ENCODE measurements at places on chromosomes 11 and 22.
A peak's percentile ranks its signal among the peaks of the same experiment; 100 is the strongest.

DNA sequence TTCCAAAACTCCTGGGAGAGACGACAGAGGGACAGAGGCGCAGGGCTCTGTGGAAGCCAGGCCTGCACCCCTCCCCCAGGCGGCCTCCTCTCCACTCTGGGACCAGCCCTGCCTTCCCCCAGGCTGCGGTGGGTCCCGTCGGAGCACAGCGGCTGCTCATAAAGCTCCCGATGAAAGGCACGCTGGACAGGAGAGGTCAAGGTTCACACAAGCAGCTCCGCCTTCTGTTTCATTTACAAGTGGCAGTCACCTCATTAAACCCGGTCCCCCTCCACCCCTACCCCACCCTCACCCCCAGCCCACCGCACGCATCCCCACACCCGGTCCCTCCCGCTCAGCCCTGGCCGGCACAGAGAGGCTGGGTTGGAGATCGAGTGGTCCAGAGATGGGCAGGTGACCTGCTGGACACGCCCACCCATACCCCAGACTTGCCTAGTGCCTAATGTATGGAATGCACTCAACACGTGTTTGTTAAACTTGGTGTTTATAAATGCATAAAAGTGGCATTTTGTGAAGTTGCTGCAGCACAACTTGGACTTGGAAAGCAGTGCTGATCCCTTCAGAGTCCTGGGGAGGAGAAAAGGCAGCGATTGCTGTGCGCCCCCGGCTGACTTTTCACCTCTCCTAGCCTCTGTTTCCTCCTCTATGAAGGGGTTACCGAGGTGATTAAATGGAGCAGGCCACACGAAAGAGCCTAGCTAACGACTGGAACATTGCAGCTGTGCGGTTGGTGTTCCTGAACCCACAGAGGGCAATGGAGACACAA lies 26.0 kb downstream of the RPUSD4 start:
- DNase-seq: no peak

GRCh38 chr22:17855572-17856290 lies 81.5 kb upstream of the BID start:
- DNase-seq: no peak

GRCh38 chr11:17389211-17389956 lies 925 bp upstream of the KCNJ11 start:
- peak; percentile 14 for DNase-seq

GRCh38 chr22:26021516-26021915 lies 147.7 kb upstream of the SEZ6L start:
- DNase-seq: no peak

- no peak for DNase-seq
These were observed 18.9 kb downstream of the ARVCF start for GRCh38 chr22:19997561-19998231.

DNA sequence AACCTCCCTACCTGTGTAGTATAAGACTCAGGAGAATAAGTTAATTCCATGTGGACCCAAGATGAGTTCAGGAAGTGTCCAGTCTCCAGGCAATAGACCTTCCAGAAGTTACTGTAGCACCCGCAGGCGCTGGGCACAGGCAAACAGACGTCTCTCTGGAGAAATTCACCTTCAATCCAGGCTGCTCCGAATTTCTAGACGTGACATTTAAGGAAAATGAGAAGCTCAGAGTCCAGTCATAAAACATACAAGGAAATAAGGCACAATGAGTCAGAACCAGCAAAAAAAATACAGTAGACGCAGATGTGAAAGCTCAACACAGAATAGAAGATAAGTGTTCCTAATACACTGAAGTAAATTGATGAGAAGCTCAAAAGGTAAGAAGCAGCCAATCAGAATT lies 14.2 kb downstream of the NADSYN1 start:
- DNase-seq: no peak

- no peak for DNase-seq
These were observed 33.4 kb upstream of the MICAL2 start for GRCh38 chr11:12076840-12077534.

DNA sequence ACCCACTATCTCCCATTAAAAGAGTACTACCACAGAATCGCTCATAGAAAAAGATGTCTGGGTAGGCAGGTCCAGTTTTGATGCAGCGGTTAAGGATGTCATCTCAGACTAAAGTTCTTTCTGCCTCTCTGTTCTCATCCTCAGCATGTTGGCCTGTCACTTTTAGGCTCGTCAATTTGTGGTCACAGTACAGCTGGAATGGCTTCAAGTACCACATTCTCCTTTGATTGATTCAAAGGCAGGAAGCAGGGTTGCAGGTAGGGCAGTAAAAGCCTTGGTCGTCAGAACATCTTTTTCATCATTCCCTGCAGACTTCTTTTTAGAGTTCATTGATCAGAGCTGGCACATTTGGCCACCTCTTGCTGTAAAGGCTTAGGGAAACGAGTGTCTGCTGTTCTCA lies 28.7 kb downstream of the SDHD start:
- DNase-seq: no peak

DNA sequence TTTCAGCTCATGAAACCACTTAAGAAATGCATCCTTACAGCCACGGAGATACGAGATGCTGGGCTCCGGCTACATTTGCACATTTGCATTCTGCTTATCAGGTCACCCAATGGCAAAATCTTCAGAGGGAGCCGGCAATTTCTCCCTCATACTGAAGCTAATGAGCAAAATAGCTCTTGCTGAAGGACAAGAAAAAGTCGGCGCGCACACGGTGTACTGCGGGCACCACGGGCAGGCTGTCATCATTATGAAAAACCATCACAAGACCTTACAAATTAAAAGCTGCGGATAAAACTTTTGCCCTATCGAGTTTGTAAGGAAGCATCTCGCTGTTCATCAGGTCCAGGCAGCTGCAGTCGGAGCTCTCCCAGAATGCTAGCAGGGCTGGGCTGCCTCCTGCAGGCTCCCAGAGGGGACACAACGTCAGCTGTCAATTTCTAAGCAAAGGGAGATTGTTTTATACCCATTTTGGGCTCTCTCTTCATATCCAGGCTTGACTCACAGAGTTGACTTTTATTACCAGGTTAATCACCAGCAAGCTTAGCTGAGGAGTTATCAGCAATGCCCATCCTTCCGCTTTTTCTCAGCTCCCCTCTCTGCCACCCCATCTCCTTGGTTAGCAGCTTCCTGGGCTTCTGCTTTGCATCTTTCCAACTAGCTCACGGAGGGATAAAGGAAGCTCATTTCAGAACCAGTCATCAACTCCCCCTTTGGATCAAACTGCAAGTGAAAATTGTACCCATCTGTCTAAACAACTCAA lies 375.1 kb downstream of the OPCML start:
- DNase-seq: no peak
